NCI-H187 treated with DMSO at 0.1 percent for 48 hours (cell line): ENCODE measurements at places on chromosomes 7 and 10.

GRCh38 chr10:79400146-79401004 is 45.0 kb downstream of the ZCCHC24 start:
- DNase-seq: no peak

DNA sequence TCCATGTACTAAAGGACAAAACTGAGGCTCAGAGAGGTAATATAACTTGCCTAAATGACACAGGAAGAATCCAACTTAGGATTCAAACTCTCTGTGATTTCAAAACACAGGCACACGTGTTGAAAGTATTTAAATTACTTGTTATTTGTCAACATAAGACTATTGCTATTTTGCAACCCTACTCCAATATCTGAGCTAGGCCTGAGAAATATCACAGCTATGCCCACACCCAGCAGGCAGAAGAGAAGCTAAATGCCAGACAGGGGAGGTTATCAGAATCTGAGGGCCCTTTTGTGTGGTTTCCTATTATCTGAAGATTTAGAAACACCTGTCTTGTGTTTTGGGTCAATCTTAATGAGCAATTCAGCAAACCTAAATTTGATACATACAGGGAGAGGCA is 204.3 kb downstream of the ANK3 start:
- no peak for DNase-seq

- no peak for DNase-seq
Measured at GRCh38 chr10:119503821-119504220, 38.7 kb downstream of the RGS10 start.

DNA sequence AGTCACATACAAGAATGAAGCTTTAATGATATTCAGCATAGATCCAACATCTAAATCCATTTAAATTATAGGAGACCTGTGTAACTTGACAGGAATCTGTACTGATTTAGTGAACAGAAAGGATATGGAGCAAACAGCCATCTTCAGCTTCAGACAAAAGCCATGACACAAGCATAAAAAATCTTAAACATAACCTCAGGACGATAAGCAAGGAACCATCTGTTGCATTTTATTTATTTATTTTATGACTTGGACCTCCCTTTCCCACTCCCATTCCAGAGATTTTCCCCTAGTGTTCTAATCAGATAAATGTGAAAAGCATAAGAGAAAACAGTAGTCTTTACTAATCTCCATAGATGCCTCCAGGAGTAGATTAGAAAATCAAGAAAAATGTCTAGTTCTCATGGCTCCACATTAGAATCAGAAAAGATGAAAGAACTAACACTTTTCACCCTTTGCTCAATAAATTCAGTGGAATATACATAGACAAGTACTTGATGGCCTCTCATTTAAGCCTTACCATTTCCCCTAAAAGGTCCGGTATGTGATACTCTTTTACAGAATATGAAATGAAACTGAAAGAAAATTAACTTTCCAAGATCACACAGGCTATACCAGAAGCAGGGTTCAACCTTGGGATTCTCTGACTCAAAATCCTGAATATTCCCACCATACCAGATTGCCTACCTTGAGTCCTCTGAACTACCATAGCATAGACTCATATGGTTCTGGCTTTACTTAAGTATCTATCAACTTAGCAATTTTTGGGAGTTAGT is 15.2 kb downstream of the CACNA2D1 start:
- no peak for DNase-seq

GRCh38 chr7:95322854-95323253 is 1.5 kb downstream of the PON1 start:
- no peak for DNase-seq

- no peak for DNase-seq
Measured at GRCh38 chr10:31620226-31621151, 301.5 kb downstream of the ZEB1 start.

DNA sequence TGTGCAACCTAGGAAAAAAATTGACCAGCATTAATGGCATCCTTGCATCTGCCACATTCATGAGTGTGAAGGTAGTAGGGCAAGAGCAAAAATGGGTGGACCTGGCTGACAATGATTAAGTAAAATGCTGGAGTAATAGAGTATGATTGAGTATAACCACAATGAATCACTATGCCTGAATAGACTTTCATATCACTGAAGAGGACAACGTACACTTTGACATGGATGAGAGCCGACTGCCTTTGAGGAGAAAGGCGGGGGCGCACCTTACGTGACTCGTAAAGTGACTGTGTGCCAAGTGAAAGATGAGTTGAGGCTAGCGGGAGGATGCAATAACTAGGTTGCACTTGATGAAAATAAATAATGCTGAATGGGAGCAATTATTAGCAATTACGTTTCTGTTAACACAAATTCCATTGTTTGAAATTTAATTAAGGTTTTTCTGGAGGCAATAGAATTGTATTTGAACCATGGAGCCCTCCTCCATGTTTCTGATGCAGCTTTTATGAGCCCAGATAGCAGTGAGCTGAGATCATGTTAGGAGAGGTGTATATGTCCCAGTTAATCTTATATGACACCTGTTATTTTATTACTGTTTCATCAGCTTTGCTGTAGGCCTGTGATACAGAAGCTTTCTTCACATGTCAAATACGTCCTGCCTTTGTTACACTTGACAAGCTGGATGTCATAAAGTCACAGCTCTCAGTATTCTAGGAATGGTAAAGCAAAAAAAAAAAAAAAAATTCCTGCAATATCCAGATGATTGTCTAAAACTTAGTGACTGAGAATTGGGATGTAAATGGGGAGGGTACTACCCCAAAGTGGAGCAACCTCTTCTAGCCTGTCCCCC is 596.5 kb downstream of the NXPH1 start:
- no peak for DNase-seq

DNA sequence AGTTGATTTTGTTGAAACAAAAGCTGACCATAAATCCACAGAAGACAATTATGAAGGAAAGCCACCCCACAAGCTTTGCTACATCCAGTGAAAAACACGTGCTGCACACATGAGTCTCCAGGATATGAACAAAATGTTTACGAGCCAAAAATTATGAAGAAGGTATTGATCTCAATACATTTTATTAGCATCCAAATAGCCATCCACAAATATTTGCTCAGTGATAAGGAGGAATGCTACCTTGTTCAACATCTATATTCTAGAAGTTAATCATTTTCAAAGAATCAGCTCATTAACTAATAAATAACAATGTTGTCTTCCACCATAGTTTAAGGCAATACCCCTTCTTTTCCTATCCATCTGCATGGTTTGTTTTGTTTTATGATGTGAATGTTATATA is 42.7 kb downstream of the CALML3 start:
- DNase-seq: no peak

- no peak for DNase-seq
Measured at GRCh38 chr7:128934361-128935341, 3.1 kb upstream of the IRF5 start.

DNA sequence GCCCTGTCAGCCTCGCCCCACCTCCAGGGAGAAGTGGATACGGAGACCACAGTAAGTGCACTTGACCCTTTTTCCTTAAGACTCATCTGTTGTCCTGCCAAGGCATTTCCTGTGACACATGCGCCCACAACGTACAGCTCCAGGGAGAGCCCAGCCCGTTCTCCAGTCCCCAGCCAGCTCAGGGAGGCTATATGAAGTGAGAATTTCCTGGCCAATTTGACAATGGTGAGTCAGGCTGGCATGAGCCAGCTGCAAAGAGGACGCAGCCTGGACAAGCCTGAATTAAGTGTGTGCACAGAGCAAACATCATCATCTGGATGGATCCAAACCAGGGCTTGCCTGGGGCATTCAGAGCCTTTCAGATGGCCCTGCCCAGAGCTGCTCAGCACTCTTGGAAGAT is 244.8 kb downstream of the KCNMA1 start:
- no peak for DNase-seq

DNA sequence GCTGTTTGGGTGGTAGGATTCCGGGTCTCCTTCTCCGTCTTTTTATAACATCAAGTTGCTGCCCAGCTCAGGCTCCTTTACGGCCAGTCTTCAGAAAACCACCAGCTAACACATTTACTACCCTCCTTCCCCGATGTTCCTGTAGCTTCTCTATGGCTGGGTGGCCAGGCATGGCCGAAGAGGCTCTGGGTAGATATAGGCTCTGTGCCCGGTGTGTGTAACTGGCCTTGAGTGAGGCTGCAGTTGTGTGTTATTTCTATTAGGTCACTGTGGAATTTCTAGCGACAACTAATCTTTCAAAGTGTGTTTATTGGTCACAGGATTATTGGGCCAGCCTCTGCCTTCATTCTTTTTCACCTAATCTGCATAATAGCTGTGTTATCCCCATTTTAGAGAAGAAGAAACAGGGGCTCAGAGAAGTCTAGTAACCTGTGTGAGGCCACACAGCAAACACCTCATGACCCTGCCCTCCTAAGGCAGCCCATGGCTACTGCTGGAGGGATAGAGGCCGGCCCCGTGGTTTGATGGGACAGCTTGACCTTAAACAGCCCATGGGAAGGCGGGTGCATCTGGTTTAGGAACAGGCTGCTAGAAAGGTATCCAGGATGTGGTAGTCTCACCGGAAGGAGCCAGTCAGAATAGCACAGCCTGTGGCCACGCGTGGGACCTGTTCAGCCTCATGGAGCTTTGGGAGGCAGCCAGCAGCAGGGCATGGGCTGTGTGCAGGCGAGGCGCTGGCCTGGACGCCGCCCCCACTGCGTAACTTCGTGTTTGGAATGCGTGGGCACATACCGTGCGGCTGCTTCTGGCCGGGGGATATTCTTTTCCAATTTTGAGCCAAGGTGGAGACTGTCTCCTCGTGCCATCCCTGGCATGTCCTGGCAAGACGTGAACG is 29.7 kb downstream of the HTRA1 start:
- no peak for DNase-seq

DNA sequence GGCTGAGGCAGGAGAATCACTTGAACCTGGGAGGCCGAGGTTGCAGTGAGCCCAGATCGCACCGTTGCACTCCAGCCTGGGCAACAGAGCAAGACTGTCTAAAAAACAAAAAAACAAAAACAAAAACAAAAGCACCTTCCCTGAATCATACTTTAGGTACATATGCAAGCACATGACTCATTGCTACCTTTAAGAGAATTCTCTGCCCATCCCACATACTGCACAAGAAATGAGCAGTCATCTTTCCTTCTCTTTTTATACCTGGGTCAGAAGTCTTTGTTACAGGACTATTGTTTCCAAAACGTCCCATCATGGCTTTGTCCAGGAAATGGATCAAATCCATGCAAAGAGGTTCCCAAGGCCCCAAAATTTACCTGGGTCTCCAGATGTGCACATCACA is 21.5 kb upstream of the AKR1B10 start:
- no peak for DNase-seq

- no peak for DNase-seq
Measured at GRCh38 chr7:44461387-44461786, 29.1 kb downstream of the NUDCD3 start.

- DNase-seq: no peak
Measured at GRCh38 chr7:99551334-99551733, 580 bp downstream of the FAM200A start.

DNA sequence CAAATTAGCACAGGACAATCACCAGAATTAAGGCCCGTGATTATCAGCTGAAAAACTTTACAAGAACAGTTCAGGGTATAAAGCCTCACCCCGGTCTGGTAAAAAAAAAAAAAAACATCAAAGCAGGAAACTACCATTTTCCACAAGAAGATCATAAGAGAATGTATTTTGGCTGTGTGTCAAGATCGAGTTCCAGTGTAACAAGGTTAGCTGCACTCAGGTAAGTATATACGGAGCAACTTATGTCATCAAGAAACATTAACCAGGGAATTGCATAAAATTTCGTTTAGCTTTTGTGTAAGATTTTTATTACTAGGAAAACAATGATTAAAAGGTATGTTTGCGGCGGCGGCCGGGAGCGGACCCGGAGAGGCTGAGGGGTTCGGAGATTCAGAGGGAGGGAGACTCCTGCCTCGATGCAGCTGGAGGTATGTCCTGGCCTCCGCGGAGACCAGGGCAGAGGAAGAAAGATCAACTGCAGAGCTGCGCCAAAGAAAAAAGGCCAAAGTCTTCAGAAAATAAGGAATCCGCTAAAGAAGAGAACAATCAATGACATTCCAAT is 533.8 kb upstream of the CNTNAP2 start:
- no peak for DNase-seq

GRCh38 chr7:1672851-1673486 is 2.9 kb downstream of the ELFN1 start:
- DNase-seq: no peak
